Regular cardiac myocyte (primary cell): ENCODE measurements at places on chromosomes 13 and 19. TPM values are rescaled to one million over a fixed set of nuclear protein-coding genes. Genes with fewer than 3 reads are reported as not detected.

The PRR19 gene
- 0.19 and 0.28 TPM in 2 replicates for total RNA-seq

The ZNF284 gene
- total RNA-seq: 2.5 and 3.7 TPM in 2 replicates

The ACTMAP gene
- total RNA-seq: 0.56 and 0.96 TPM in 2 replicates

The OR10H1 gene
- total RNA-seq: not detected in 2 replicates

The UNC13A gene
- total RNA-seq: 1.3 and 3.9 TPM in 2 replicates

The GATAD2A gene
- 26.2 and 56.2 TPM in 2 replicates for total RNA-seq

The KLK2 gene
- not detected in 2 replicates for total RNA-seq

The ZNF443 gene
- 3.7 and 3.8 TPM in 2 replicates for total RNA-seq

The ZNF90 gene
- 0.85 and 1.9 TPM in 2 replicates for total RNA-seq

The CEBPA gene
- total RNA-seq: under 0.01 and 0.28 TPM in 2 replicates

The ERICH6B gene
- not detected in 2 replicates for total RNA-seq

The SOX1 gene
- not detected in 2 replicates for total RNA-seq

The PTGIR gene
- 7.5 and 16.3 TPM in 2 replicates for total RNA-seq

The MEIOSIN gene
- not detected in 2 replicates for total RNA-seq

The NCR1 gene
- total RNA-seq: not detected in 2 replicates

The RPS28 gene
- 276 and 664 TPM in 2 replicates for total RNA-seq

The PSG1 gene
- 0.19 and 1.4 TPM in 2 replicates for total RNA-seq

The MYO16 gene
- 0.28 TPM in 1 of 2 replicates, not detected in the other for total RNA-seq

The RUBCNL gene
- total RNA-seq: 0.19 and 0.28 TPM in 2 replicates

The PLEKHJ1 gene
- 35.5 and 65.2 TPM in 2 replicates for total RNA-seq

The PSG4 gene
- 10.4 and 12.4 TPM in 2 replicates for total RNA-seq

The CASP14 gene
- total RNA-seq: not detected in 2 replicates

The FBXO17 gene
- 20.6 and 24.0 TPM in 2 replicates for total RNA-seq

The PRR22 gene
- under 0.01 and 0.19 TPM in 2 replicates for total RNA-seq

The CYP4F3 gene
- not detected in 2 replicates for total RNA-seq

The GDF15 gene
- total RNA-seq: 57.1 and 243 TPM in 2 replicates

The GNG8 gene
- total RNA-seq: not detected in 2 replicates

The MBD3L3 gene
- total RNA-seq: not detected in 2 replicates

The OLFM2 gene
- total RNA-seq: 2.9 and 37.5 TPM in 2 replicates

The CADM4 gene
- 4.2 and 6.8 TPM in 2 replicates for total RNA-seq

The OR7E24 gene
- not detected in 2 replicates for total RNA-seq

The ZNF208 gene
- total RNA-seq: under 0.01 and 1.4 TPM in 2 replicates

The CACNA1A gene
- 13.4 and 16.3 TPM in 2 replicates for total RNA-seq

The ZNF793 gene
- 0.58 and 3.4 TPM in 2 replicates for total RNA-seq

The CEACAM20 gene
- not detected in 2 replicates for total RNA-seq

The MAP1S gene
- 24.0 and 27.0 TPM in 2 replicates for total RNA-seq

The CYP4F8 gene
- total RNA-seq: not detected in 2 replicates

The CAMSAP3 gene
- total RNA-seq: not detected in 2 replicates

The RNF225 gene
- 0.38 TPM in 1 of 2 replicates, not detected in the other for total RNA-seq

The NUDT15 gene
- 15.2 and 40.6 TPM in 2 replicates for total RNA-seq
